ENCODE measurements at places on chromosomes 13 and 19.

DNA sequence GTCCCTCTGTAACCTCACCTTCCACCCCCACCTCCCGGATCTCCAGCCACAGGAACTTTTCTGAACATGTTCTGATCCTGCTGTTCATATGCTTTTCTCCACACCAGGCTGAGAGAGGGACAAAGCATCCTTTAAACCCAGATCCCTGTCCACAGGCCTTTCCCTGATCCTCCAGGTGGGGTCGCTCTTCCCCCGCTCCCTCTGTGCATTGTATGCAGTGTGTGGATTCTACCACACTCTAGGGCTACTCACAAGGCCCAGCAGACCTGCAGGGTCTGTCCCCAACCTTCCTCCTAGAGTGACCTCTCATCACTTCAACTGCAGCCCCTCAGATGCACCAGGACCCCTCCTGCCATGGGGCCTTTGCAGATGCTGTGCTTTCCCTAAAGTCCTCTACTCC lies 1200.6 kb downstream of the UQCRFS1 start:
- no peak for DNase-seq

DNA sequence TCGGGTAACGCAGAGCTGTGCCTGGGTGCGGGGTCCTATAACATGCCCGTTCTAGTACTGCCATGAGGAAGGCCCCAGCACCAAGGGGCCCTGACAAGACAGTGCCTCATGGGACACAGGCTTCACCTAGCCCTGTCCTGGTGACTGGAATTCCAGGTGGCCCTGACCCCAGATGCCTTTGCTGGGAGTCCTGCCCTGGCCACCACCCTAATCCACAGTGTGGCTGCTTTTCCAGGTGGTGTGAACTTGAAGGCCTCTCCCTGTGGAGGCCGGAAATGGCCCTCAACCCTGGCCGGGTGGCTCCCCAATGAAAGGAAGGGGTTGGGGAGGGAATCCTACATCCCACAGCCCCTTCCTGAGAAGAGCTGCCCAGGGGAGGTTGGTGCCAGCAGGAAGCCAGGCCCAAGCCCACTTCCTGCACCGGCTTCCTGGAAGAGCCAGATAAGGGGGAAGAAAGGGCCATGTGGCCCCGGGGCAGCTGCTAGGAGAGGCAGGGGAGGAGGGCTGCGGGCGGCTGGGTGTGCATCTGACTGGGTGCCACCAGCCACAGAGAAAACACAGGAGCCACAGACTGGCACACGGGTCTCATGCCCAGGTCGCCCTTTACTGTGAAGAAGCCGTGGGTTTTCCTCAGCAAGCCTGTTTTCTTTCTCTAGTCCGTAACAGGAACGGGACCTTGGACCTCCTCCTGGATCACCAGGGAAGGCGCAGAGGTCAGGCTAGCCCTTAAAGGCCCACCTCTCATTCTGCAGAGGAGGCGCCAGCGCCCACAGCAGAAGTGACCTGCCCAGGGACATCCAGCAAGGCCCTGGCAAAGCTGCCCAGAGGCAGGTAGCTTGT lies 4.7 kb downstream of the LSM4 start:
- no peak for DNase-seq

DNA sequence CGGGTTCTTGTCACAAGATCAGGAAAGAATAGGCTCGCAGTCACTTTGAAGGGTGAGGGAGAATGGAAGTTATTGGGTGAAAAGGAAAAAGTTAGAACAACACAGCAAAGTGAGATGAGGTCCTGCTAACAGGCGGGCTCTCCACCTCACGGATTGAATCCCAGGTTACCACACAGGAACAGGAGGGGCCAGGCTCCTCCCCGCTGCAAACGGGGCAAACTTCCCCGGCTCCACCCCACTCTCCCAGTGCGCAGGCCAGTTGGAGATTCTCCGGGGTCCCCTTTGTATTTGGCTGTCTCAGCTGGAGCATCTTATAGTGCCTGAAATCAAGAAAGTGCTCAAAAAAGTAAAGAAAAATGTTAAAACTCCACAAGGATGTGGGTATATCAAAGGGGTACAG lies 78.3 kb upstream of the IPO5 start:
- no peak for DNase-seq

GRCh38 chr13:79108914-79109643 lies 297.0 kb downstream of the RBM26 start:
- peak; percentile 59 for DNase-seq

DNA sequence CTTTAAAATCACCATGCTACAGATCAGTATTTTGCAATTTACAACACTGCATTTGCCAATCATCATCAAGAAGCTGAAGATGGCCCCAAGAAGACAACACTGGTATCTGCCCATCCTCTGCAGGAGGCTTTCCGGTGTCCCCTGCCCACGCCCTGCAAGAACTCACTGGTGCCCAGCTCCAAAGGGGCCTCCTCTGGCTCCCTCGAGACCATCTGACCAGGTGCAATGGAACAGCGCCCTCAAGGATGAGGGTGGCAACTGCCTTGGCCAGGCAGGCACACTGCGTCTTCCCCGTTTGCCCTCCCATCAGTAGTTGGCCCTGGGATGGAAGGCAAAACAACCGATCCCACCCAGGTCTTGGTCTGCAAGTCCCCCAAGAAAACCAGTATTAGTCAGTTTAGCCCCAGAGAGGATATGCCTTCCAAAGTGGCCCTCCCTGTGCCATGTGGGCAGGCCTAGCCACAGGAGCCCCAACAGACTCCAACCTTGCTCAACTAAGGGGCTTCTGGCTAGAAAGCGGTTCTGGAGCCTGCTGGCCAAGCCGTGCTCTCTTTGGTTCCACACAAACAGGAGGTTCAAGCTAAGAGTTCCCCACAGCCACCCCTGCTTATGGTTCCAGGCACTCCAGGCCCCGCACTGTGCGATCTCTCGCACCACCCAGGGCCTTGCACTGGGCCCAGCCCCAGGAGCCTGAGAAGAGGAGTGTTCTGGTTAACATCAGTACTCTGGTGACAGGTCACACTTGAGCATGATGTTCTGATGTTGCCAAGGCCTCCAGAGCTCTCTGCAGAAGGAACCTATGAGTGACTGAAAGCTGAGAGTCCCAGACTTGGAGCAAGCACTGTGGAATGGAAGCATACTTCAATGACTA lies 4.7 kb downstream of the PCID2 start:
- DNase-seq = no peak

GRCh38 chr19:4390567-4391305 lies 9.6 kb downstream of the SH3GL1 start:
- peak; percentile 58 for DNase-seq

- no peak for DNase-seq
Observed at GRCh38 chr13:98521461-98522247, 55.3 kb downstream of the STK24 start.

GRCh38 chr19:13865571-13866462 lies 11.1 kb upstream of the NANOS3 start:
- DNase-seq = no peak

DNA sequence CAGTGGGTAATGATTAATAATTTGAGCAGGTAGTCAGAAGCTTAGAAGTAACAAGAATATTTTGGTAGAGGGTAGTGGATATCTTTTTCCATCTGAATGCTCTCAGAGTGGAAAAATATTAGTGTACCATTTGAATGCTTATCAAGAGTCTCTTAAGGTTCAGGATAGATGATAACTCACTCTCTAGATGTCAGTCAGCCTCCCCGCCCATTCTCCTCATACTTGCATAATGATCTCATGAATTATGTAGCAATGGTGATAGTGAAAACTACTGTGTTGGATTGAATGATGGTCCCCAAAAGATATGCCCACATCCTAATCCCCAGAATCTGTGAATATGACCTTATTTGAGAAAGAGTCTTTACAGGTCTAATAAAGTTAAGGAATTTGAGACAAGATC lies 132.7 kb upstream of the KLF12 start:
- DNase-seq = no peak

DNA sequence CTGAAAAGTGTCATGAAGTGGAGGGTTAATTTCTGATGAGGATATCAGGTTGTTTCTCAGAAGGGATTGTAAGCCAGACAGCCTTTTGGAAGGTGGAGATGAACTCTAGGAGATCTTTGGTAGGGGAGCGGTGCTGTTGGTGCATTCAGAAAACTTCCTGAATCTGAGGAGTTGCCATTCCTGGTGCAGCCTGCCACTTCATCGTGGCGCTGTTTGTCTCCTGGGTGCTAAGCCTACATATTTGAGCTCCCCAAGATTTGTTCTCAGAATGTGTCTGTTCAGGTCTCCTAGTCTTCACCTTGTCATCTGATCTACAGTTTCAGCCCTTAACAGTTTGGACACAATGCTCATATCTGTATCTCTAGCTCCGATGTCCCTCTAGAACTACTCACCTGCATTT lies 285.6 kb downstream of the MTUS2 start:
- no peak for DNase-seq

DNA sequence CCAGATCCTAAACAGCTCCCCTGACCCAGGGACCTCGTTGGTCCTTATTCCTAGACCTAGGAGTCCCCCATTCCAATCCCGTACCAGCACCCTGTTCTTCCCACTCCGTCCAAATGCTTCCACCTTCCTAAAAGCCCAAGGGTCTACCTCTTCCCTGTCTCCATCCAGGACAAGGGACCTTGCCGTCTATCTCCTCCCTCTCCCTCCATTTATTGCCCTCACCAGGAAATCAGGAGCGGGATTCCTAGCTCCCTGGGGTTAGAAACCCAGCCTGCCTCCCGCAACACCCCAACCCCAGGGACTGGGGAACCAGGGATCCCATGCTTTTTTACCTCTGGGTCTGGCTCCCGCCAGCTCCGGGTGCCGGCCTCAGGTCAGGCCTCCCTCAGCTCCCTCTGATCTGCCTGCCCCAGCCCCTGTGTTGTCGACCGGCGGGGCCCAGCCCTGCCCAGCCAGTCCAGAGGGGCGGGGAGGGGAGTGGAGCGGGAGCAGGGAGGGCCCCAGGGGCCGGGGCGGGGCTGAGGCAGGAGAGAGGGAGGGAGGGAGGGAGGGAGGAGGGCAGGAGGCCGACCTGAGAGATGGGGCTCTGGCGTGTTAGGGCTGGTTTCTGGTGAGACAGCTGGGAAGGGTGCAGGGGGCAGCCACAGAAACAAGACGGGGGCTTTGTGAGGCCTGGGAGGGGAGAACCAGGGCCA lies at the start of gene B3GNT8:
TSS of gene B3GNT8 (minus strand) at position 423 of the 695 bp plus-strand sequence. CDS start 596 bp downstream, outside the sequence.
- DNase-seq = peak; percentile 86

- DNase-seq = no peak
Observed at GRCh38 chr19:55638864-55639359, 1.9 kb upstream of the ZNF580 start.

DNA sequence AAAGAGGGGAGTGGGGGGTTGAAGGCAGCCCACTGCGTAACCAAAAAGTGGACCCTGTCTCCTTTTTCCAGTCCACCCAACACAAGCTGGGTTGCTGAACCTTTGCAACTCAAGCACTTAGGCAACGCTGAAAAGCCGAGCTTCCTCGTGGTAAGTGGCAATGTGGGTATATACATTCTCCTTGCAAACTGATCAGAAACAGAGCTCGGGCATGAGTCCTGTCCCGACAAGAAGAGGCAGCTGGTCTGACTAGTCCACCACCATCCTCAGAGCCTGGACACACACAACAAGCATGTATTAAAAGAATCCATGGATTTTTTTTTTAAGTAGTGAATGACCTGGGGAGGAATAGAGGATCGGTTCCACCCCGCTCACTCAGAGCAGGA lies 240.6 kb upstream of the ZNF507 start:
- DNase-seq = no peak

DNA sequence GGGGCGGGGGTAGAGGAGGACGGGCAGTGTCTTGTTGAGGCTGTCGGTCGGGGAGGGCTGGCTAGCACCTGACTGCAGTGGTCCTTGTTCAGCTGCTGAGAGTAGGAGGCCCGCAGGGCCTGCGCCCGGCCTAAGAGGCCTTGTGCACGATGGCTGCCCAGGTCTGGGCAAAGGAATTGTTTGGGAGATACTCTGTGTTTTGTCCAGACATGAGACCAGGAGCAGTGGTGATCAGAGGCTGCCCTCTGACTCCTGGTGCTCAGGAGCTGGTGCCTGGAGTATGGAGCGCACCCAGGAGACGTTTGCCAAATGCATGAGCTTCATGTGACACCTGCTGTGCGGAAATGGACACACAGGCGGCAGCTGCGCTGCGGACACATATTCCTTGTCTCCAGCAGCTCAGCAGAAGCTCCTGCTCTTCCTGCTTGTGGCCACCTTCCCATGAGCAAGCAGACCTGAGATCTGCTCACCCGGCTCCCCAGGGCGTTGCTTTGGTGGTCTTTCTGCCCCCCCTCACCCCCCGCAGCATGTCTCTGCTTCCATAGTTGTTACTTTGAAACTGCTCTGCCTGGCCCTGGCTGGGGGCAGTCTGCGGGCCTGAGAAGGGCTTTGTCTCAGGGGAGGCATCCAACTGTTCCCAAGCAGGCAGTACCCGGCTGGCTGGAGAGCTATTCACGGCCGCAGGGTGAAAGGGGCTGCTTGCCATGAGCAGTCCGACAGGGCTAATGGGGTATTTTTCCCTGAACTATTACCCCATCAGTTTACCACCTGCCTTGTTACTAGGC lies 163.9 kb downstream of the TEX29 start:
- peak; percentile 62 for DNase-seq

GRCh38 chr19:33734913-33735312 lies 61.8 kb upstream of the KCTD15 start:
- DNase-seq = no peak

DNA sequence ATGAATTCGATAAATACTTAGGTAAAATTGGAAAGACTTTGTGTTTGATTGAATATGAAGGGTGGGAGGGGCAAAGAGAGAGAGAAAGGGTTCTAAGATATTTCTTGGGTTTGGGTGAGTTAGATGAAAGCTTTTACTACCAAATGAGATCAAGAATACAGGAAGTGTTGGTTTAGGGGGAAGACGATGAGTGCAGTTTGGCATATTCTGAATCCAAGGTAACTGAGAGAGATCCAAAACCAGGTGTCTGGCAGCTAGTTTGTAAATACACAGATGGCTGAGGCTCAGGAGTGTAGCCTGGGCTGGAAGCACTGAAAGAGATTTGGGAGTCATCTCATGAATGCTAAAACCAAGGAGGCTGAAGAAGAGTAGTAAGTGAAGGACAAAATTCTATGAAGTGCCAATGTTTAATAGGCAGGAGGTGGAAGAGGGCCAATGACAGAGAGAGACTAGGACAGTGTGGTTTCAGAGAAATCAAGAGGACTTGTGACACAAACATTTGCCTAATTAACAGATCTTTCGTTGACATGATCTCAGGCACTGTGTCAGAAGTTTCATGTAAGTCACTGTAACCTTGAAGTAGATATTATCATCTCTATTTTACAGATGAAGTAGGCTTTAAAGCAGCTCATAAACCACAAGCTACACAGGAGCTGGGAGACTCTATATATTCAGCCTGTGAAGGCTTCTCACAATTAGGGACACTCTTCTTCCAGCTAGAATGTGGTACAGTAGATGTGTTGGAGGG lies 70.2 kb upstream of the ZDHHC20 start:
- DNase-seq = no peak

DNA sequence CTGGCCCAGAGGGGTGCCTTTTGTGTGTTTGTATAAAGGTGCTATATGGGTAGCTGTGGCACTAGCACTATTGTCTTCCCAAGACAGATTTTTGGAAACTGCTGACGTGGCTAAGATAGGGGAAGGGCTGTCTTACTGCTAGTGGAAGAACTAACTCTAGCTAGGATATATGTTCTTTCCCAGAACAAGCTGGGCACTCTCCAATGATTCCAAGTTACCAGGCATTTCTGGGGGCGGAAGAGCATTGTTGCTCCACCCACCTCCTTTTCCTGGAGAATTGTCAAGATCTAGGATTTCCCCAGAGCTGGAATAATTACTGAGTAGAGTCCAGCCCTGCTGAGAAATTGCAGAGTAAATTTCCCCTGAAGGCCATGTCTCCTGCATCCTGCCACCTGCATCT lies 408.3 kb downstream of the KLF5 start:
- DNase-seq = no peak

Measured in NCI-H510A treated with DMSO at 0.1 percent for 48 hours (cell line).